Nephron progenitor cell (in vitro differentiated cells): ENCODE measurements at places on chromosomes 3 and 15.
A peak's percentile ranks its signal among the peaks of the same experiment; 100 is the strongest.

DNA sequence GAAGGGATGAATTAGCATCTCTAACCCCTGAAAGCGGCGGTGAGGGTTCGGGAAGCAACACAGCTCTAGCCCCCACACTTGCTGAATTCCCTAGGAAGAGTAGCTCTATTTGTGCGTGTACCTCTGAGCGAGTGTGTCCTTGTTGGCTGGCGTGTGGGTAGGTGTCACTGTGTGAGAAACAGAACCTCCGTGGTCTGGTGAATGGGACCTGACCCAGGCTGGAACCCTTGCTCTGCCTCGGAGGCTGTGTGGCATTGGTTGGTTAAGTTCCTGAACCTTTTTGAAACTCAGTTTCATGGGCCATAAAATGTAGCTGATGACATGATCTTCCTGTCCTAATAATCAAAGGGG is 414 bp upstream of the TMEM115 start:
- H3K4me3 ChIP-seq: peak overlapping the region; percentile 95
- no peak overlapping the region for H3K27ac ChIP-seq
- peaks cover 44% of the 10 kb centered on the region for H3K4me1 ChIP-seq
- H3K36me3 ChIP-seq: no peaks in the 10 kb centered on the region
- DNase-seq: no peak

DNA sequence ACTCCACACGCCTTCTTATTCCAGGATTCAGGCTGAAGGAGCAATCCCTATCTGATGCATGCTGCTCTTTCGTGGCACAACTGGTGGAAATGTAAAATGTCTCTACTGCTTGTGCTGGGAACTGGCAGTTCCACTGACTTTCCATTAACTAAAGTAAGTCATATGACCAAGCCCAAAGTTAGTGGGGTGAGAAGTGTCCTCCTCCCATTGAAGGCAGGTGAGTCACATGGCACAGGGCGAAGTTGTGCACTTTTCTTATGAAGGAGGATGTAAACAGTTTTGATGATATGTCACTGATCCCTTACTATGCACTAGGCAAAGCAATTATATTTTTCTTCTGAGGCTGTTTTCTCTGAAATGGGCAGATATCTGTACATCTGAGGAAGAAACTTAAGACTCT is 51.6 kb downstream of the SLC7A14 start:
- H3K4me1 ChIP-seq: peaks cover 9% of the 10 kb centered on the region
- no peak overlapping the region for H3K4me3 ChIP-seq
- no peak for DNase-seq
- no peak overlapping the region for H3K27ac ChIP-seq

- H3K36me3 ChIP-seq: peaks cover 4% of the 10 kb centered on the region
- no peak for DNase-seq
- H3K4me3 ChIP-seq: no peak overlapping the region
- H3K27ac ChIP-seq: no peak overlapping the region
- H3K27me3 ChIP-seq: no peaks in the 10 kb centered on the region
- peaks cover 28% of the 10 kb centered on the region for H3K4me1 ChIP-seq
Measured at GRCh38 chr3:73453666-73454065, 171.1 kb downstream of the PDZRN3 start.

DNA sequence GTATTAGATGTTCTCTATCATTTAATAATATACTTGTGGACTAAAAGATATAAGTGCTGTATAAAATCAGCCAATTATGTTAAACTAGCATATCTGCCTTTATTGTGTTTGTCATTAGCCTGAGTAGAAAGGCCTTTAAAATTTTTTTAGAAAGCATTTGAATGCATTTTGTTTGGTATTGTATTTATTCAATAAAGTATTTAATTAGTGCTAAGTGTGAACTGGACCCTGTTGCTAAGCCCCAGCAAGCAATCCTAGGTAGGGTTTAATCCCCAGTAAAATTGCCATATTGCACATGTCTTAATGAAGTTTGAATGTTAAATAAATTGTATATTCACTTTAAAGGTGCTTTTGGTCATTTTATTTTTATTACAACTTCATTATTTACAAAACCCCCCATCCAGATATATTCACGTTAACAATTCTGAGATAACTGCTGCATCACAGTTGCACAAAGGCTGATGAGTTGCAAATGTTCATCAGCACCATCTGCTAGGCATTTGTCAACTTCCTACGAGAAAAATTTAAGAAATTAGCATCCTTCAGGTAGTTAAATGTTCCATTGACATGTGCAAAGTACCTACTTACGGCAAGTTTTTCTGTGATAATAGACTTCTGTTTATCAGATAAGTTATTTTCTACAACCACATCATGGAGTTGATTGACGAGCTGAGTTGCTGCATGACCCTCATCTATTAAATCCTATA is 6.3 kb downstream of the EIF4A2 start:
- no peak for DNase-seq
- H3K27me3 ChIP-seq: no peaks in the 10 kb centered on the region
- H3K4me3 ChIP-seq: no peak overlapping the region
- peaks cover 69% of the 10 kb centered on the region for H3K36me3 ChIP-seq

GRCh38 chr3:172391592-172392302 is 56.5 kb downstream of the GHSR start:
- H3K36me3 ChIP-seq: peaks cover 61% of the 10 kb centered on the region
- no peak overlapping the region for H3K4me3 ChIP-seq
- H3K4me1 ChIP-seq: no peaks in the 10 kb centered on the region
- no peak for DNase-seq

DNA sequence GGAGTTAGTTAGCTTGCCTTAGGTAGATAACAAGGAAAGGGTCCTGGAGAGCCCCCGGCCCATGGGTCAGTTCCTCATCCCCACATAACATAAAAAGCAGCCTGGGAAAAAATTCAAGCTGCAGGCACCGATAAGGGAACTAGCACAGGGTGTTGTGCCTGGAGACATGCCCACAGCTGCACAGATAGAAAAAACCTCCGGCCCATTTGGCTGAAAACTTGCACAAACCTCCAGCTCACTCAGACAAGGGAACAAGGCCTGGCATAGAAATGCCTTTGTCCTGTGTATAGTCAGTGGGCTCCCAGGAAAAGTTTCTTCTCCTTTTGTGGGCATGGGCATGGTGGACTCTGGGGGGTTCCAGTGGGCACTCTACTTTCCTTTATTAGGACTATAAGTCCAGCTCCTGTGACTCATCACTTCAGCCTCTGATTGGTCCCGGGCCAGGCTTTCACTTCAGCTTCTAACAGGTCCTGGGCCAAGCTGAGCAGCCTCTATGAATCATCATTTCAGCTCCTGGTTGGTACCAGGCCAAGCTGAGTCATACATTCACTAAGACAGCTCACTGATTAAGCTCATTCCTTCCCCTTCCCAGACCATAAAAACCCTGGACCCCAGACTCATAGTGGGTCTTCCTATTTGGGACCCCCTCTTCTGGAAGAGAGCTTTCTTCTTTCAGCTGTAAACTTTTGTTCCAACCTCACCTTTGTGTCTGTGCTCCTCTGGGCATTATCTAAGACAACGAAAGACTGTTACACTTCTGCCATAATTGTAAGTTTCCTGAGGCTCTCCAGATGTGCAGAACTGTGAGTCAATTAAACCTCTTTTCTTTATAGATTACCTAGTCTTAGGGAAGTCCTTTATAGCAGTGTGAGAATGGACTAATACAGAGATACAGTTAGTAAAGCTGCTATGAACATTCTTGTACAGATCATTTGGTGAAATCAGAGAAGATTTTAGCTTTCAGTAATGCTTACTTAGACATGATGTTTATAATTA is 348.0 kb upstream of the DPPA4 start:
- no peaks in the 10 kb centered on the region for H3K27me3 ChIP-seq
- H3K4me3 ChIP-seq: no peak overlapping the region

- H3K36me3 ChIP-seq: peaks cover 82% of the 10 kb centered on the region
- peaks cover 5% of the 10 kb centered on the region for H3K27me3 ChIP-seq
Measured at GRCh38 chr15:90729261-90729660, 12.1 kb downstream of the BLM start.

- no peaks in the 10 kb centered on the region for H3K36me3 ChIP-seq
- no peak for DNase-seq
- H3K4me1 ChIP-seq: peaks cover 4% of the 10 kb centered on the region
- H3K4me3 ChIP-seq: no peak overlapping the region
- no peaks in the 10 kb centered on the region for H3K27me3 ChIP-seq
- H3K27ac ChIP-seq: no peak overlapping the region
Measured at GRCh38 chr3:167983583-167983982, 112.1 kb downstream of the GOLIM4 start.

DNA sequence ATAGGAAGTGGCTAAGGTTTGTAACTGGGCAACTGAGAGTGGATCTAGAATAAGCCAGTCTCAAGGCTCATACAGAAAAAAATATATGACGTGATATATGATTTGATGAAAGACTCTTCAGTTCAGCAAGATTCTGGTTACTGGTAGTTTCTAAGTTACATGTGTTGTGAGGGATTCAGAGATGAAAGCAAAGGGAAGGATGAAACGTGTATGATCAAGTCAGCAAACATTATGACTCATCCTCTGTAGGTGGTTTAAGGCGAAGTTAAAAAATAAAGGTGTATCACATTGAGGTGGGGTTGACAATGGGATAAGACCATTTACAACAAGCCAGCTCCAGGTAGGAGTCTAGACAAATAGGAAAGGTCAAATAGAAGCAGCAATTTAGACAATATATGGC is 16.2 kb downstream of the TERC start:
- no peak for DNase-seq
- peaks cover 7% of the 10 kb centered on the region for H3K4me1 ChIP-seq
- H3K36me3 ChIP-seq: no peaks in the 10 kb centered on the region
- H3K27ac ChIP-seq: no peak overlapping the region

GRCh38 chr3:63199606-63200005 is 78.5 kb upstream of the SYNPR start:
- no peak overlapping the region for H3K27ac ChIP-seq
- DNase-seq: no peak
- no peaks in the 10 kb centered on the region for H3K36me3 ChIP-seq
- no peak overlapping the region for H3K4me3 ChIP-seq
- H3K4me1 ChIP-seq: no peaks in the 10 kb centered on the region
- H3K27me3 ChIP-seq: no peaks in the 10 kb centered on the region

DNA sequence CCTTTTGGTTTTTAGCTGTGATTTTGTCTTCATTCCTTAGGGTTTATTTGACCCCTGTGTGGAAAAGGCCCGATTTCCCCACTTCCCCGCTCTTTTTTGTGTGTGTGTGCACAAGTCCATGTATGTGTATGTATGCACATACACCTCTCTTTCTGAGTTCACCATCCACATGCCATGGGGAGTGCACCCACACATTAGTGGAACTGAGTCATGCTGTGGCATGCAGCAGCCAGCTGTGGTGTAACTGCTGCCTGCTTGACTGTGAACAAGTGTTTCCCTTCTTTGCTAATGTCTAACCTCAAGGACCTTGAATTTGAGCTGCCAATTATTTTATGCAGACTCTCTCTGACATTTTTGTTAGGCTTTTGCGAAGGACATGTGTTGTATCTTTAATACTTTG is 434.9 kb upstream of the TPM1 start:
- DNase-seq: no peak
- H3K4me3 ChIP-seq: no peak overlapping the region
- peaks cover 4% of the 10 kb centered on the region for H3K27me3 ChIP-seq
- peaks cover 22% of the 10 kb centered on the region for H3K4me1 ChIP-seq

GRCh38 chr3:170098753-170099152 is 61.0 kb downstream of the GPR160 start:
- H3K4me3 ChIP-seq: no peak overlapping the region
- H3K27ac ChIP-seq: no peak overlapping the region
- H3K36me3 ChIP-seq: peaks cover 66% of the 10 kb centered on the region

DNA sequence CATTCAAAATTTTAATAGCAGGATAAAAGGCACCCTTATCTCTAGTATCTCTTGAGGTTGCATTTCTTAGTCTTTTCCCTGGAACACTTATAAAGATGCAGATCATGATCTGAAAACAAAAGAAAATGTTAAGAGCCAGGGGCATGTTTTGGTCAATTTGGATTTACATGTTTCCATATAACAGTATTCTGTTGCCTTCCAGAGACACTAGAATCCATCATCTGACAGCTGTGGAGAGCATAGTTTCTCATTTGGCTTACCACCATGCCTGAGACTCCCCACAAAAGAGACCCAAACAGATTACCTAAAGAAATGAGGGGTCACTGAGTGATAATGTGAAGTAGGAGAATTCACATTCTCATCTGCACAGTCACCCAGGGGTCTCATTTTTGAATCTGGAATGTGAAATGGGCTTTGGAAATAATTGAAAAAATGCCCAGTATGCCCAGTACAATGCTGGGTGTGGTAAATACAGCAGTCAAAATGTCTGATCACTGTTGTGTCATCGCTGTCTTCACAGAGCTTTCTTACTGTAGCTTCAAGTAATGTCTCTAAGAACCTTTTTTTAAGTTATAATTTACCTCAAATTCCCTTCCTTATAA is 79.9 kb upstream of the ZBTB20 start:
- peaks cover 3% of the 10 kb centered on the region for H3K27me3 ChIP-seq
- H3K27ac ChIP-seq: no peak overlapping the region
- H3K4me1 ChIP-seq: no peaks in the 10 kb centered on the region
- H3K36me3 ChIP-seq: no peaks in the 10 kb centered on the region
- no peak for DNase-seq
